ENCODE measurements at places on chromosomes 7 and 10.
A peak's percentile ranks its signal among the peaks of the same experiment; 100 is the strongest.

GRCh38 chr10:12391206-12391605, 41.9 kb downstream of the CAMK1D start:
- no peak for DNase-seq

- no peak for DNase-seq
Observed at GRCh38 chr10:56123247-56123646, 237.8 kb downstream of the ZWINT start.

- DNase-seq = no peak
Observed at GRCh38 chr10:119817991-119818888, 54.4 kb downstream of the MCMBP start.

DNA sequence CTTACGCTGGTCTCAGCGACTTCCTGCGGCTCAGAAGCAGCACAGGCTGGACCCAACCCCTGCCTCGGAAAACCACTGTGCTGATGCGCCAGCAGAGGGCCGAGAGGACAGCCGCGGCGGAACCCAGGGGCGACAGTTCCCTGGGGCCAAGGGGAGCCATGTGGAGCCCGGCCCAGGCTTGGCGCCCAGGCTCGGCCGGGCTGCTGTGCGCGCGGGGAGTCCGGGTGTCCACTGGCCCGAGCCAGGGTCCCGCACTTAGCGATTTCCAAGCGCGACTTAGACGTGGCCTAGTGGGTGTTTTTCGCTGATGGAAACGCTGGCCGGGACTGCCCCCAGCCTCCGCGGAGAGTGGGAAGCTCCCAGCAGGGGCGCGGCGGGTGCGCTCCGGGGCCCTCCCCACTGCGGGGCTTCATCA, 18.6 kb upstream of the ZNF32 start:
- no peak for DNase-seq

- DNase-seq = peak; percentile 86
Observed at GRCh38 chr10:132452651-132453469, 55.9 kb downstream of the PWWP2B start.

Data from RPMI8226 (cell line).